ENCODE measurements at places on chromosomes 7 and 10. TPM values are rescaled to one million over a fixed set of nuclear protein-coding genes. Genes with fewer than 3 reads are reported as not detected.

The NPC1L1 gene
- 0.03 TPM for total RNA-seq

The WIPF3 gene
- 0.45 TPM for total RNA-seq

The INPP5A gene
- 12.6 TPM for total RNA-seq

The MICALL2 gene
- total RNA-seq = 31.4 TPM
